CD4-positive, alpha-beta T cell treated with Interleukin-17A for 1 hour (primary cell): ENCODE measurements at places on chromosomes 16 and 17.

GRCh38 chr17:7426203-7426863 is 917 bp downstream of the SPEM2 start:
- DNase-seq, result no peak

- no peak for DNase-seq
Measured at GRCh38 chr17:33786478-33786877, 468.6 kb upstream of the CCL2 start.

GRCh38 chr16:28062847-28063521 is 530 bp downstream of the GSG1L start:
- no peak for DNase-seq

DNA sequence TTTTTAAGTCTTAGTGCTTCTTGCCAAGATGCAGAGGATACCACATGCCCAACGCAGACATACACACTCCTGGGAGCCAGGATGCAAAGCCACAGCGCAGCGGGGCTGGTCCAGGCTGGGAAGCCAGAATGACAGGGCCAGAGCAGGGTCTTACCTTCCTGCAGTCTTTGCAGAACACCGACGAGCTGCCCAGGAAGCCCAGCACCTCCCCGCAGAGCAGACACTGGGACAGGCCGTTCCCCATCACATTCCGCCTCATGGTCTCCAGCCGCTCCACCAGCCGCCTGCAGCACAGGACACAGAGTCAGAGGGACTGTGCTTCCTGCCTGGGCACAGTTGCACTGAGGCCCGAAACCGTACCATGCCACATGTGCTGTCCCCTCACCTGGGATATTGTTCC is 33.3 kb downstream of the RPH3AL start:
- DNase-seq, result no peak

DNA sequence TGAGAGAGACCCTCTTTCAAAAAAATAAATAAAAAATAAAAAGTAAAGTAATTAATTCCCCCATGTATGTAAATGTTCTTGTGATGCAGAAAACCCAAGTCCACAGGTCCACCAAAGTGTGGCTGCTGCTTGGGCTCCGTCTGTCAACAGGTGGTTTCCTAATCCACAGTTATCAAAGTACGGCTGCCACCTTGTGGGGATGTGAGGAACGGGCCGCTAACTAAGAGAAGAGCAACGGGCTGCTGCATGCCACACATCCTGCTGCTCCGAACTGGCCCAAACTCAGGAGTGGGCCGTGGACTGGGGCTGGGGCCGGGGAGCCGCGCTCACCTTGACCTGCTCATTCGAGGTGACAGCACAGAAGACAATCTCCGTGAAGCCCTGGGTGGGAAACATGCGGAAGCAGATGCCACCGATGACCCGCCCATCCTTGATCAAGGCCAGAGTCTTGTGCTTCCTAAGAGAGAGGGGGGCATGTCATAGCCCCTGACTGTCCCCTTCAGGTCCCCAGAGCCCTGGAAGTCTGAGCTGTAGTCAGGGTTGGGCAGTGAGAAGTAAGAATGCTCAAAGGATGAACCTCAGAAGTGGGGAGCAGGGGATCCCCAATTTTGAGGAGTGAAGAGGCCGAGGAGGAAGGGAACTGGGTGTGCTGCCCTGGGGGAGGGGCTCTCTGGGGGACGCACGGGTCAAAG is 4.3 kb downstream of the KAT2A start:
- DNase-seq, result peak; percentile 90

GRCh38 chr17:62966426-62967204 is 580 bp downstream of the TANC2 start:
- DNase-seq, result no peak

DNA sequence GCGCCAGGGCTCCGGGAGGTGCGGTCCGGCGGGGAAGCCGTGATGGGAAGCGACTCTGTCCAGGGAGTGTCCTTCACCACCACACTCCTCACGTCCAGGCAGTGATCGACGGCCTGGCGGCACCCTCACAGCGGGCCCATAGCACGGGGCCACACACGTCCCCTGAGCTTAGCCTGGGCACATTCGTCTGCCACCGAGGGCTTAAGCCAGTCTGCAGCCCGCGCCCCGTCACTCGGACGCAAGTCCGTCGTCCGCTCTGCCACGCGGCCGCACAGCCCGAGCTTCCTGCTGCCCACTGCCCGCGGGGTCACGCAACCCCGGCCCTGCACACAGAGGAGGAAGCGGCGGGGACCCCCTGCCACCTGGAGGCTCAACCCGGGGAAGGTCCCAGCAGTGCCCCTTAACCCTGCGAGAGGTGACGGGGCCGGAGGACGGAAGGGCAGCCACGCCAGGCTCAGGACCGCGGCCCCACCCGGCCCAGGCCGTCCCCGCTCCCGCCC is 3.0 kb upstream of the TBX2 start:
- DNase-seq, result no peak

GRCh38 chr16:84033251-84034195 is 9.1 kb downstream of the SLC38A8 start:
- DNase-seq, result no peak

DNA sequence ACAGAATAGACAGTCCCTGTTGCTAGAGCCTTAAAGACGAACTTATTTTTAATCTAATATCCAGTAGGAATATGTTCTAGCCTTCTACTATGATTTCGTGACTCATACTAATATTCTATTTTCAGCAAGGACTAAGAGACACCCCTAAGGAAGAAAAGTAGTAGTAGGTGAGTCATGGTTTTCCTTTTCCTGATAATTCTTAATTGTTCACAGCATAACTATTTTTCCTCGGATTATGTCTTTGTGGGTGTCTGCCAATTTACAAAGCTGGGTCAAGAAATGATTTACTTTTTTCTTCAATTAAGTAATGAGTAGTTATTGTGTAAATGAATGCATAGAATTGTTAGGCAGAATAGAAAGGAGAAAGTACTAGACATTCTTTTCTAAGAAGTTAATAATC is 292.2 kb downstream of the TOX3 start:
- DNase-seq, result no peak

DNA sequence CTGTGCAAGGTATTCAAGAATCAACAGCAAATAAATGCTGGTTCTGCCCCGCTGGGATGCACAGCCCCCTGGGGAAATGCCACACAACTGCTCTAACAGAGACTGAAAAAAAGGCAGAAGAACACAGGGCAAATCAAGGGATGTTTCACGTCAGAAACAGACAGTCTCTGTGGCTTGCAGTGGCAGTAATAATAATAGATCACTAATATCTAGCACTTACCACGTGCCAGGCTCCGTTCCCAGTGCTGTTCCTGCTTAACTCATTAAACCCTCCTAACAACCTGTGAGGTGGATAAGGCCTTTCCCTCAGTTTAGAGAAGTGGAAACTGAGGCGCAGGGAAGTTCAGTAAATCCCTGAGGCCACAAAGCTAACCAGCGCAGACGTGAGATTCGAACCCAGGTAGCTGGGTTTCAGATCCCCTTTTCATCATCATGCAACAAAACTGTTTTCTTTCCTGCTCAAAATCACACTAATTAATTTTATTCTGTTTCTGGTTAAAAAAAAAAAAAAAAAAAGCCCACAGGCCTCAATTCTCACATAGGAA is 36.7 kb downstream of the ARHGAP17 start:
- no peak for DNase-seq

GRCh38 chr16:27108051-27108770 is 41.5 kb downstream of the C16orf82 start:
- no peak for DNase-seq

- DNase-seq, result no peak
Measured at GRCh38 chr16:13793841-13794409, 126.0 kb upstream of the ERCC4 start.

GRCh38 chr16:89323120-89323960 is 105.8 kb downstream of the ZNF778 start:
- no peak for DNase-seq

- DNase-seq, result no peak
Measured at GRCh38 chr17:77341069-77341541, 200.3 kb downstream of the SEC14L1 start.

- no peak for DNase-seq
Measured at GRCh38 chr16:84348386-84348888, 19.9 kb upstream of the ATP2C2 start.

DNA sequence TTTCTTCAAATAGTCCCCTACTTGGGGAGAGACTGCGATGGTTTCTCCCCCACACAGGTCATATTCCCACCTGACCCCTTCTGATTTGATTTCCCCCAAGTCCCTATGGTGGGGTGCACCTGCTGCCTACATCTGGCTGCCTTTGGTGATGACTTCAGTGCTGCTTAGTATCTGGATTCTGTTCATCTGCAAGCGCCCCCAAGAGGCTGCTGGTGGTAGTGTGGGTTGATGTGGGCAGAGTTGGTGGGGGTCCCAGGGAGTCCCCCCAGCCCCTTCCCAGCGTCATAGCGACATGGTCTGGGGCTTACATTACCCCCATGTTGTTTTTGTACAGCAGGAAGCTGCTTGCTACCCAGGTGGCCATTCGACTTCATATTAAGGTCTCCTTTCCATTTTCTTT is 99.2 kb downstream of the NTN1 start:
- DNase-seq, result no peak

DNA sequence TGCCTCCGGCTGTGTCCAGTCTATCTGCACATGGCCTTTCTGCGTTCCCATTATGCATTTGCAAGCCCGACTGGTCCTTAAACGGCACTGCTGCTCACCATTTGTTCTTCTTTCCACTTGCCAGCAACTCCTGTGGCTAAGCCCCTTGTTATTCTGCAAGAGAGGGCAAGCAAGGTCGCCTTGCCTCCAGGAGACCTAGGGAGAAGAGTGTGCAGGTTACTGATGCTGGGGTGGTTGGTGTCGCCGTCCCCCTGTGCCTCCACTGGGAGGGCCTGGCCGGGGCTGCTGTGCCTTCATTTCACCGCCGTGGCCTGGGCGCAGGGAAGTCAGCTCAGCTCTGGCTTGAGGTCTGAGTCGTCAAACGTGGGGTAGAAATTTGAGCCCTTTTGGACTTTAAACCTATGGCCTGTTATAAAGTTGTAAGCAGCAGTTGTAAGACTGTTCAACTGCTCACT is 12.7 kb downstream of the SLC6A4 start:
- DNase-seq, result no peak

DNA sequence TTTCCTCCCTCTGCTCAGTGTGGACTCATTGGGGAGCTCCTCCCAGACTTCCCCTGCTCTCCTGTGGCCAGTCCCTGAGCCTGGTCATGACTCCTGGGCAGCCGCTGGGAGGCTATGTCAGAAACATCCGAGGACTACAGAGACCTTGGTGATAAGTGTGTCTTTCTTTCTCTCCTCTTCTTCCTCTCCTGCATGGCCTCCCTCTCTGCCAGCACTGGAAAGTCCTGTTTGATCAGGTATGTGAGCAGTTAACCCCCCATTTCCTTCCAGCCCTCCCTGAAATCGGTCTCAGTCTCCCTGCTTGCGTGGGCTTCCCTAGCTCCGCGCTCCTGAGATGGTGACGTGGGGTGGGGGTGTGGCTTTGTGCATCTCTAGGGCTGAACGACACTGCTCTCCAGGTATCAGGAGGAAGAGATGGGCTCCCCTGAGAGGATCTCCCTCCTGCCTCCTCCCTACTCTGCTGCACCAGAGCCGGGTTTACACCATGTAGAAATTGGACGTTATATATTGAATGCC is 2.1 kb downstream of the RHBDL3 start:
- no peak for DNase-seq

GRCh38 chr16:11605891-11606290 is 19.2 kb upstream of the LITAF start:
- no peak for DNase-seq

DNA sequence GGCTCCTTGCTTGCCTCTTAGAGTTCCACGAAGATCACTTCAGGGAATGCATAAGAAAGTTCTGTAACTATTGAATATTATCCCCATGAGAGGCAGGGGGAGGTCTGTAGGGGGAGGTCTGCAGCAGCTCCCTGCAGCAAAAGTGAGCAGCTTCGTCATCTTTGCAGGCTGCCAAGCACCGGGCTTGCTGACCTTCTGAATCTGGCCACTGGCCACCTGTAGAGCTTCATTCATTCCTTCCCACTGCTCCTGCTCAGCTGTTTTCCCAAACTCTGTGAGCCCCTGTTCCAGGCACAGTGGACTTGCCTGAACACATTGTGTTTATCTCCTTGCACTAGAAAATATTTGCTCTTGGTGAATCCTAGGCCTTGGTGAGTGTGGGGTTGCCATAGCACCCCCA is 443.3 kb downstream of the HAPSTR1 start:
- DNase-seq, result no peak

- peak; percentile 10 for DNase-seq
Measured at GRCh38 chr17:63550817-63551639, 751 bp downstream of the DCAF7 start.
